Stimulated activated CD8-positive, alpha-beta memory T cell treated with anti-CD3 and anti-CD28 coated beads, Interleukin-12 subunit alpha, Interleukin-12 subunit beta, amount 100 ng/mL, for 1 hour (primary cell): ENCODE measurements at places on chromosomes 11 and 22.

DNA sequence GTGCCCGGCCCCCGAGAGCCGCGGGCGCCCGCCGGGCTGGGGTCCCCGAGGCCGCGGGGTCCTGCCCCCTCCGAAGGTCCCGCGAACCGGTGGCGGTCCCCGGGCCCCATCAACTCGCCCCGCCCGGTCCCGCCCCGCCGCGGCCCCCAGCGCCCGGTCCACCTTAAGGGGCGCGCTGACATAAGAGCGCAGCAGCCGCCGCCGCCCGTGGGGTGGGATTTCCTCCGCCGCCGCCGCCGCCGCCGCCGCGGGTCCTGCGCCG is at the start of gene ZDHHC8:
Gene ZDHHC8, plus strand, starts transcription at position 208 of the 262 bp plus-strand sequence. CDS start 144 bp downstream, outside the sequence.
- DNase-seq, result no peak

DNA sequence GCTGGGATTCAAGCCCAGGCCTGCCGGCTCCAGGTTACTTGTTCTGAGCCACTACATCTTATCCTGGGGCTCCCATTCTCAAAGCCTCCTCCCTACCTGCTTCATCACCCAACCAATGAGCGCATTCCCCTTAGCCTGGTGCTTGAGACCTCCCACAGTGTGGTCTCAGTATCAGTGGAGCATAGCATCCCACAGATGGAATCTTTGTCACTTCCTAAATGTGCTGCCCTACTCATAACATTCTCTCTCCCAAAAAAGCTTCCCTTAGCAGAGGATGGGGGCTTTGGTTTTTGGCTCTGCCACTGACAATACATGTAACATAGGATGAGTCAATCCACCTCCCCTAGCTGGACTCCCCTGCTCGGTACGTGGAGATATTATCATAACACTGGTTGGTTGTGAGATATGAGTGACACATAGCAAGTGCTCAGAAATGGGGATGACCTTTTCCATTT is 28.8 kb downstream of the TEAD1 start:
- DNase-seq, result no peak

- DNase-seq, result no peak
Observed at GRCh38 chr11:87405356-87405755, 367.6 kb downstream of the TMEM135 start.

- no peak for DNase-seq
Observed at GRCh38 chr11:45089251-45089650, 57.2 kb upstream of the PRDM11 start.

DNA sequence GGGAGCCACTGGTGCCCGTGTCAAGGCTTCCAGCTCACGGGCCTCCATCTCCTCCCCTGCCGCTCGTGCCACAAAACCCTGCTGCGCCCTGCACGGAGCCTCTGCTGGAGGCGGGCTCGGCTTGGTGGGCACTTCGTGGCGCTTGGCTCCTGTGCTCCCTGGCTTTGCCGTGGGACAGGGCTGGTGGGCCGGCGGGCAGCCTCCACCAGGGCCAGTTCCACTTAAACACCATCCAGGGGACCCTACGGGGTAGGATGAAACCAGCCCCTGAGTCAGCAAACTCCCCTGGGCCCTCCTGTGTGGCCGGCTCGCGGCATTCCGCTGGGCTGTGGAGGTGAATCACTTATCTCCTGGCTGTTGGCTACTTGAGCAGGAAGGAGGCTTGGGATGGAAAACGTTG is 1304.6 kb downstream of the BRD1 start:
- DNase-seq, result no peak

DNA sequence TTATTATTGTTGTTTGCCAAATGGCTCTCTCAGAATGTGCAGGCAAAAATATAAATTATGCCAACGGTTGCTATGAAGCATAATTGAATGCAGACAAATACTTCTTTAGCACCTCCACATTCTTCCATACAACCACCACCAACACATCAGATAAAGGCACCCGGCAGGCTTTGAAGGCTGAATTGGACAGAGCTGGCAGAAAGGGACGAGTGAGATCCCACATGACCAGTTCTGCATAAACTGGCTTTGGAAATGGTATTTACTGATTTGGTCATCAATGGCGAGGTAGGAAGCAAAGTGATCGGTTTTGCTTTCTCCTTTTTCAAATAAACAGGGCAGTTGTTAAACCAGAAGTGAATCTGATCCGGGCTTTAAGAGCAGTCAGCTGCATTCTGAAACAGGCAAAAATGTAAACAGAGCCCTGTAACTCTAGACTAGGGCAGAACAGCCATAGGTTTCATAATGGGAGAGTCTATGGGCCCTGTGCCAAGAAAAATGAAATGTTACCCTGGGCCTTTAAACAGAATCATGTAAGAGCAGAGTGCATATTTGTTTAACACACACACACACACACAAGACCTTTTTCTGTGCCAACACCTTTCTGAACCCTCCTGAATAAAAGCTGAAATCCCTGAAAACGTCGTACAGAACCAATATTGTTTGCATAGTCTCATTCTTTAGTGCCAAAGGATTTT is 97.7 kb downstream of the MPPED2 start:
- DNase-seq, result no peak

- DNase-seq, result no peak
Observed at GRCh38 chr11:130609121-130610035, 160.9 kb downstream of the ADAMTS15 start.

- no peak for DNase-seq
Observed at GRCh38 chr22:26322179-26322905, 106.7 kb upstream of the ASPHD2 start.

GRCh38 chr11:127018683-127019279 is 18.2 kb upstream of the KIRREL3 start:
- DNase-seq, result no peak

- DNase-seq, result no peak
Observed at GRCh38 chr11:20589796-20590195, 9.6 kb upstream of the SLC6A5 start.

DNA sequence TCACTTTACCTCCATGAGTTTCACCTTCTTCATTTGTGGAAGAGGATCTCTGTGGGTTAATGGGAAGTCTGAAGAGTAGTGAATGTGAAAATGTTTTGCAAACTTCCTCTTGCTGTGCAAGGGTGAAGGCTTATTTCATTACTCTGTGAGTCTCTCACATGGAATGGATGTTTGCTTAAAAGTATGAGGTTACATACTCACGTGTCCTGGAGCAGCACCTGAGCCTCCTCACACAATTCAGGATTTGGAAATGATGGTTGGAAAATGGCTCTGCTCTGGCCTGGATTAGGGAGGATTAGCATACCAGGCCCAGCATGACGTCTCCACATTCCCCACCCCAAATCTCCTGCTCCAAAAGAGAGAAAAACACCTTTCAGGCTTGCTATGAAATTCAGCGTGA is 4.8 kb downstream of the GRAMD1B start:
- DNase-seq, result no peak

GRCh38 chr11:7573193-7573557 is 59.4 kb downstream of the PPFIBP2 start:
- no peak for DNase-seq

DNA sequence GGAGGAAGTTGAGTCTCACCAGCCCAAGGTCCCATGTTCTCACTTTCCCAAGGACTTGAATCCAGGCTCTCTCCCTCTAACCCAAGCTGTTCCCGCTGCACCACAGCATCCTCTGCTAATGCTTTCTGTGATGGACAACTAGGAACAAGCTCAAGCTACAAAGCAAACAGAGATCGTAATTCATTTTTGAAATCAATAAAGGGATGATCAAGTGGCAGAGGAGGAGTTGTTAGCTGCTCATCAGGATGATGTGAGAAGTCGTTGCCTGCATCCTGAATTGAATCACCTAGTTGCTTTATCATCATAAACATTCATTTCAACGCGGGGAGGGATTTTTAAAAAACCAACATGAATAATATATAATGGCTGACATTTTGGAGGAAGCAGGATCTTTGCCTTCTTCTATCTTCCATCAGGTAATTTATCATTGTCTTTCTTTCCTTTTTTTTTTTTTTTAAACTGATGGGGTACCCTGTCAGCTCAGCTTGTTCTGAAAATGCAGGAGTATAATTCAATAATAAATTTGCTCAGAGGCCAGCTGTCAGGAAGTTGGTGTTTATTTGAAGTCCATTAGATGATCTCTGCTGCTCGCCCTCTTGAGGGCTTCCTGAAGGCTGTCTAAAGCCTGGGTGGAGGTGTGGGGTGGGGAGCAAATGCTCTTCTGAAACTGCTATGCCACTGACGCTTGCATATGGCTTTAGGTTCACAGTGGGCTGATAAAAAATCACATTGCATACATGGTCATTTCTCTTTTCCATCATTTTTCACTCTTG is 174.4 kb upstream of the NARS2 start:
- no peak for DNase-seq

- no peak for DNase-seq
Observed at GRCh38 chr11:134543645-134544044, 131.6 kb upstream of the B3GAT1 start.
